ENCODE measurements at places on chromosomes 12 and 14. TPM values are rescaled to one million over a fixed set of nuclear protein-coding genes. Genes with fewer than 3 reads are reported as not detected.

- no peak for DNase-seq
Measured at GRCh38 chr12:92275443-92276154, 130.0 kb upstream of the BTG1 start.

The KCNK13 gene
- polyA plus RNA-seq: not detected

GRCh38 chr12:107415071-107415470 is 270.5 kb upstream of the PWP1 start:
- DNase-seq: no peak

- DNase-seq: no peak
Measured at GRCh38 chr12:57235017-57235727, 5.7 kb downstream of the SHMT2 start.

DNA sequence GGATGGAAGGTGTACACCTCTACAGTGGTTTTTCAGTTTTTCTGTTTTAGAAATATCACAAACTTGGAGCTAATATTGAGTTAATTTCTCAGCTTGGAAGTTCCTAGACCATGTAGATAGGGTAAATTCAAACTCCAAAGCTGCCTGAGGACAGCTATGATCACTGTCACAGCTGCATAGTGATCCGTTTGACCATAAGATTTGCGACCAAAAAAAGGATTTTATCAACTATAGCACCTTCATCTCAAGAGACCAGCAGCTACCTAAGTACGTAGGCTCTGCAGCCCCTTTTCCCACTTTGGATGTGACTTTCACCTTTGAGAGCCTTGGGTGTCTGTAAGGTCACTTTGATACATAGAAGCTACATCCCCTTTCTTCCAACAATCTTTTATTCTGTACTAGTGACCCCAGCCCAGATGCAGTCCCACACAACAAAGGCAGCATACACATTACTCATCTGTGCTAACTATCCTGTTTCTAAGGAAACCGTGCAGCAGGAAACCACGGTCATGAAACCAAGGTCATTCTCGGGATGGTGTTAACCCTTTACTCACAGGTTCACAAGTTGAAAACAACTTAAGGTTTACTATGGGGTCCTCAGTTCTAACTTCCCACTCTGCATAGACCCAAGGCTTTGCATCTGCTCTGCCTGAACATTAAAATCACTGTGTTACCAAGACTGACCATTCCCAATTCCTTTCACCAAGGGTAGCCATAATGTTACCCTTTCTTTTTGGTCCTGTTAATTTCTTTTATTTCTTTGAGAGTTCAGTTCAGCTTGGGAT is 75.4 kb downstream of the IFT81 start:
- no peak for DNase-seq

The DTX1 gene
- 0.05 TPM for polyA plus RNA-seq

The RIPK3 gene
- polyA plus RNA-seq: 0.09 TPM

The ACOT2 gene
- 30.5 TPM for polyA plus RNA-seq

GRCh38 chr12:61863811-61864210 is 396.4 kb upstream of the USP15 start:
- no peak for DNase-seq

The ADAM20 gene
- polyA plus RNA-seq: 0.11 TPM

The LPAR5 gene
- polyA plus RNA-seq: not detected

- no peak for DNase-seq
Measured at GRCh38 chr12:114406984-114407841, 1.3 kb upstream of the TBX5 start.

GRCh38 chr12:69534389-69534822 is 50.9 kb upstream of the CCT2 start:
- DNase-seq: peak; percentile 98

The HOXC5 gene
- not detected for polyA plus RNA-seq

GRCh38 chr12:57616383-57617101 is 5.3 kb downstream of the ARHGEF25 start:
- no peak for DNase-seq

The AKAP6 gene
- 1.3 TPM for polyA plus RNA-seq

- DNase-seq: no peak
Measured at GRCh38 chr12:97471194-97471593, 8.6 kb downstream of the RMST start.

The FOXG1 gene
- not detected for polyA plus RNA-seq

- DNase-seq: no peak
Measured at GRCh38 chr12:25186038-25186787, 8.7 kb downstream of the DNAI7 start.

GRCh38 chr14:23153851-23154796 is 29.3 kb downstream of the SLC7A8 start:
- DNase-seq: no peak

GRCh38 chr12:38875586-38876228 is 29.7 kb downstream of the CPNE8 start:
- no peak for DNase-seq

- DNase-seq: no peak
Measured at GRCh38 chr14:96160076-96160912, 44.3 kb upstream of the BDKRB2 start.

- no peak for DNase-seq
Measured at GRCh38 chr14:99175331-99176155, 96.5 kb downstream of the BCL11B start.

DNA sequence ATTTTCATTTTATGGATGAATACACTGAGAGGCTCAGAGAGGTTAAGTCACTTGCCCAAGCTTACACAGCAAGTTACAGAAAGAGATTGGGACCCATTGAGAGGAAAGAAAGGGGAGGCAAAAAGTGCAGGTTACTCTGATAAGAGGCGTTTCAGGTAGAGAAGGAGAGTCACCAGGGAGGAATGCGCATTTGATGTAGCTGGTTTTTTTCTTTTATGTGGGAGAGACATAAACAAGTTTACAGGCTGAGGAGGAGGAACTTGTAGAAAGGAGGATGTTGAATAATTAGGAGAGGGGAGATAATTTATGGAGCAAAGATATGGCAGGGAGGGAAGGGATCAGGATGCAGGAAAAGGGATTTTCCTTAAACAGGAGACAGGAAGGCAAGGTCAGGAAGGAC is 297.0 kb downstream of the PCNX1 start:
- no peak for DNase-seq

DNA sequence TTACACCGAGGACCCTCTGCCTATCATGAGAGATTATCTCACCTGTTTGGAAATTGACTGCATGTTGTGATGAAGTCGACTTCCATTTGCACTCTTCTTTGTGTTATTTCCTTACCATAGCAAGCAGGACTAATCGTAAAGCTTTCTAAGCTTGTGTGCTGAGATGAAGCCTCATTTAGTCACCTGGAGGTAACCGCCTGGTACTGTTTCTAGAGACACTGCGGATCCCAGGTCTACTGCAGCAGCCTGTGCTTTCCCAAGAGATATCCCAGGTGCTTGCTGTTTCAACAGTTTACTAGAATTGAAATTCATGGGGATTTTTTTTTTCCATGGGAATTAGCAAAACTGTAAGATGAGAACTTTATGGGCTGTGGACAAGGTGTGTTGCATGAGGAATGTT is 131.8 kb downstream of the PTPRR start:
- no peak for DNase-seq

The SLC22A17 gene
- polyA plus RNA-seq: 27.0 TPM

The GALNT6 gene
- 31.1 TPM for polyA plus RNA-seq

GRCh38 chr12:2125651-2126522 is 73.1 kb downstream of the CACNA1C start:
- DNase-seq: no peak

DNA sequence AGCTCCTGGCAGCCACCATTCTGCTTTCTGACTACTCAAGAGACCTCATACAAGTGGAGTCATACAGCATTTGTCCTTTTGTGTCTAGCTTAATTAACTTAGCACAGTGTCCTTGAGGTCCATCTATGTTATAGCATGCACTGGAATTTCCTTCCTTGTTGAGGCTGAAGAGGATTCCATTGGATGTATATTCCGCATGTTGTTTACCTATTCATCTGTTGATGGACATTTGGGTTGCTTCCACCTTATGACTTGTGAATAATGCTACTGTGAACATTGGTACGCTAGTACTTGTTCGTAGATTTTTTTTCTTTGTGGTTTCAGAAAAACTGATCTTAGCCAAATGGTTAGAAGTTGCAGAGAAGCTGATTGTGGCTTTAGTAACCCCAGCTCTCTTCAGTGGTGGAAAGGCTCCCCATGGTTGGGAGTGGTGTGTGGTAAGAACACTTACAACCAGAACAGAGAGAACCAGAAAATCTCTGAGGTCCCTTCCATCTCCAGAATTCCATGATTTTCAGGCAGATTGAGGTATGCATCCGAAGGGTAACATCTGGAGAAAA is 118.4 kb downstream of the SAMD4A start:
- no peak for DNase-seq

- no peak for DNase-seq
Measured at GRCh38 chr12:107099917-107100316, 6.6 kb upstream of the CRY1 start.

DNA sequence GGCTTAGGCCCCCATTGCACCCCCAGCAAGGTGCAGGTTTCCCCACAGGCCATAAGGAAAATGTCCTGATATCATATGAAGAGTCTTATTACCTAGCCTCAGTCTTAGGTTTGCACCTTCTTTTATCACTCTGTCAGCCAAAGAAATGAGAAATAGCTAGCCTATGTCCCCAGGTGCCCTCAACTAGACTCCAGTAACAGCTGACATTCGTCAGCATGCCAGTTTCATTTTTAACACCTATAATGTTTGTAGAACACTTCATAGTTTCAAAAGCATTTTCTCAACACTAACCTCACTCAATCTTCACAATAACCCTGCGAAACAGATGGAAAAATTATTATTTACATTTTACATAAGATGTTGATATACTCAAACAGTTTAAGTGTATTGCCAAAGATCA is 24.0 kb upstream of the OR10P1 start:
- DNase-seq: no peak
